ENCODE measurements at places on chromosomes 16 and 17.

DNA sequence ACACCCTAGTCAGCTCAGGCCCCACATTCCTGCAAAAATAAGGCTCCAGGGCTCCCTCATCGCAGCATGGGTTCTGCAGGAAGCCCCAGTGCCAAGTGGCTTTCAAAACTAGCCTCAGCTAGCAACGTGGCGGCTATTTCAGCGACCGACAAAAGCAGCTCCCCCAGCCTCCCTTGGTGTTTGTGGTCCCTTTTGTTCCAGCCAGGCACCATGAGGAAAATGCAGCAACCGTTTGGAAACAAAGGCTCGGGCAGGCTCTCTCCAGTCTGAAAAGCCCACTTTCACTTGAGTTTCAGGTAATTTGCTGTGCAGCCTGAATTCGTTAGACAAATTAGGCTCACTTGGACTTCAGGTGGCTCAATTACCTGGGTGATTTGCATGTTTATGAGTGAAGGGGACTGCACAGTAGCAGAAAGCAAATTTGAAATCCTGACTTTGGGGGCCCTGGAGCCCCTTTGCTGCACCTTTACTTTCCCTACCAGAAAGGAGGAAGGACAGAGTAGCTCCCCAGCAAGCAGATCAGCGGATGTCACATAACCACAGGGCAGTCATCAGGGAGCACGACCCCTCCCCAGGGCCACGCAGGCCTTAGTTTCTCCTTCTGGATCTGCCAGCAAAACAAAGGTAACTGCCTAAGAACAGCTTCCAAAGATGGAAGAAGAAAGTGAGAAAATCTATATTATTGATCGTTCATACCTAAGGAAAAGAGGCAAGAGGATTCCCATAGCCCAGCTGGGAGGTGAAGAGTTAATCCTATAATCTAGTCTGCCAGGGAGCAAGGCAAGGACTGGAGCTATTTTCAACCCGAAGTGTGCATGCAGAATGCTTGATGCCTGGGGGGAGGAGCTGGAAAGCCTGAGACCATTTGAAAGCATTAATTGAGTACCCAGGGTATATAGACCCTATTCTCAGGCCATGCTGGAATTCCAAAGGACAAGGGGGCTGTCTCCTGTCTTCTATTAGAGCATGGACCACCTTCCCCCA lies 143.1 kb upstream of the SDK2 start:
- DNase-seq: no peak

- DNase-seq: no peak
These were observed 193.8 kb downstream of the SNX29 start for GRCh38 chr16:12170103-12171040.

DNA sequence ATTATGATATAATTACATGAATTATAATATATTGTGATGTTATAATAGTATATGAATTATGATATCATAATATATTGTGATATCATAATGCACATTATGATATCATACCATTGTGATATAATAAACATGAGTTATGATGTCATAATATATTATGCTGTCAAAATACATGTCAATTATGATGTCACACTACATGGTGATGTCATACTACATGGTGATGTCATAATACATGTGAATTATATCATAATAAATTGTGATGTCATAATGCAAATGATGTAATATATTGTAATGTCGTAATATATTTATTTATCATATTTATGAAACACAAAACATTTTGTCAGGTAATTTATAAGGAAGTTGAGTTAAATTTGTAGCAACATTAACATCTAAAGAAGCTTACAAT lies 1950.1 kb downstream of the TP53TG3F start:
- DNase-seq: no peak

- DNase-seq: no peak
These were observed 3.2 kb upstream of the SAMD14 start for GRCh38 chr17:50133028-50133768.

- DNase-seq: no peak
These were observed 92.6 kb downstream of the CACNG3 start for GRCh38 chr16:24348545-24349290.

- no peak for DNase-seq
These were observed 40.2 kb upstream of the MARCHF10 start for GRCh38 chr17:62848334-62848733.

DNA sequence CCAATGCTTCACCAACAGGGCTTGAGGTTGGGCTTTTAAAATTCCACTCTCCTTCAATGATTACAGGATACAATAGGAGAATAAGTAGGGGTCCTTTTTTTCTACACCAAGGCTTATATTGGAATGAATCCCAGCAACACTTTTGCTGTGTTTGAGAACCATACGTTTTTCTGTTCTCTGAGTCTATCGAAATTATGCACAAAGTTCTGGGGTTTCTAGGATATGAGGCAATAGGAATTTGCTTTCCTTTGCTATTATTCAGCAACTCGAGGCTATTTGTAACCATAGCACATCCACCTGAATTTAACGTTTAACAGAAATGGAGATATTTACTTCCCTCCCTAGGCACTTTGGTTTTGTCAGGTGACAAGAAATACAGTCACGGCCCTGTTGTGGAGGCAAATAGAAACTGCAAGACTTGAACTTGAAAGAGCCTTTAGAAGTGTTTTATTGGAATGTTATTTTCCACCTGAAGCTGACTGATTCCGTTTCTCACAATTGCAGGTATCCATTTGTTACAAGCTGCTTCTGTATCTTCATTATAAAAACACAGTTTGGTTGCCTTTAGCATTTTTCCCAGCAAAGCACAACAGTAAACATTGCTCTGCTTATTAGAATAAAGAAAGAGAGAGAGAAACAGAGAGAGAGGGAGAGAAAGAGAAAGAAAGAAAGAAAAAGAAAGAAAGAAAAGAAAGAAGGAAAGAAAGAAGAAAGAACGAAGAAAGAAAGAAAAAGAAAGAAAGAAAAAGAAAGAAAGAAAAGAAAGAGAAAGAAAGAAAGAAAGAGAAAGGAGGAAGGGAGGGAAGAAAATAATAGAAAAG lies 109.6 kb downstream of the HS3ST3A1 start:
- DNase-seq: no peak

DNA sequence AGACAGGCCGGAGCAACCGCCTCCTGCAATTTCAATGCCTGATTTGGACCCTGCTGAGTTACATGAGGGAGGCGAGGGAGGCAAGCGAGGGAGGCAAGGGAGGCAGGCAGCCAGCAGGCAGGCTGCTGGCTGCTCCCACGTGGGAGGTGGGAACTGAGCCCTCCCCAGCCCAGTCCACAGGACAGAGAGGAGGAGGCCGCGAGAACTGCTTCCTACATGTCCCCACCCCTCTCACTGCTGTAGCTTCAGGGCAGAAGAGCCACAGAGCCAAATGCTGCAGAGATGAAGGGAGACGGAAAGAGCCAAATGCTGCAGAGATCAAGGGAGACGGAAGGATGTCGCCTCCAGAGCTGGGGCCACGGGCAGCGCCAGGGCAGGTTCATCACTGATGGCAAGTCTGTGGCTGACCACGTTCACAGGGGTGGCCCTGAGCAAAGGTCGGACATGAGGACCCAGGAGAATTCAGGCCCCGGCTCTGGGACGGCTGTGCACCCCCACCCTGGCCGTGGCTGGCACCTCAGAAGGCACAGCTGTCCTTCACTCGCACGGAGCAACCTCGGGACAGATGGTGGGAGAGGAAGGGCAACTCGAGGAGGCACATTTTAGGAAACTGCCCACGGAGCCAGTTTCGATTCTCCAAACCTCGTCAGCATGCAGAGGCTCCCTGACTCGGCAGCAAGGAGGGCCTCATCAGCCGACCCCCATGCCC lies 21.5 kb downstream of the RPH3AL start:
- DNase-seq: no peak

GRCh38 chr17:30380643-30381339 lies 2.1 kb downstream of the CPD start:
- no peak for DNase-seq

- DNase-seq: no peak
These were observed 19.7 kb downstream of the METRNL start for GRCh38 chr17:83099086-83099555.

GRCh38 chr16:47037396-47037745 lies 63.9 kb upstream of the DNAJA2 start:
- DNase-seq: no peak

- no peak for DNase-seq
These were observed 64.1 kb downstream of the RMI2 start for GRCh38 chr16:11409398-11409797.
